ENCODE measurements at places on chromosomes 5 and 9. TPM values are rescaled to one million over a fixed set of nuclear protein-coding genes. Genes with fewer than 3 reads are reported as not detected.

SHOC1 gene
- total RNA-seq: not detected

NTRK2 gene
- total RNA-seq: under 0.01 TPM

HTR4 gene
- total RNA-seq: not detected

PCA3 gene
- total RNA-seq: not detected

LOX gene
- 63.2 TPM for total RNA-seq

LHX6 gene
- under 0.01 TPM for total RNA-seq
